Right renal cortex interstitium (tissue), 3 donors: ENCODE measurements at places on chromosomes 2 and 18.

DNA sequence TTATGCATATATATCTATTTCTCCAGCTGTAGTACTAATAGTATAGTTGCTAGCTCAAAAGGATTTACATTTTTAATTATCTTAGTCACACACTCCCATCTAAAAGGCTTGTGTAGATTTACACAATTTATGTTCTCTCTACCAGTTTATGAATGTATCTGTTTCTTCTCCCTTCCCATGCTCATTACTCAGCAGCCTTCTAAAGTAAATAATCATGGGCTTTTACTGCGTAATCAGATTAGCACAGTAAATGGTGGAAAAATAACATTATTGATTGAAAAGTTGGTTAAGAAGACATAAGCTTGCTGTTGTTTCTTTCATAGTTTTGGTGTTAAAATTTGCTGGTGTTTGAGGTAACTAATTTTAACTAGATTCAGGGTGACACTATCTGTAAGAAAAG lies 81.8 kb downstream of the PTPN4 start:
- no peak for DNase-seq

GRCh38 chr18:13233787-13234783 lies 15.5 kb downstream of the LDLRAD4 start:
- DNase-seq = no peak

DNA sequence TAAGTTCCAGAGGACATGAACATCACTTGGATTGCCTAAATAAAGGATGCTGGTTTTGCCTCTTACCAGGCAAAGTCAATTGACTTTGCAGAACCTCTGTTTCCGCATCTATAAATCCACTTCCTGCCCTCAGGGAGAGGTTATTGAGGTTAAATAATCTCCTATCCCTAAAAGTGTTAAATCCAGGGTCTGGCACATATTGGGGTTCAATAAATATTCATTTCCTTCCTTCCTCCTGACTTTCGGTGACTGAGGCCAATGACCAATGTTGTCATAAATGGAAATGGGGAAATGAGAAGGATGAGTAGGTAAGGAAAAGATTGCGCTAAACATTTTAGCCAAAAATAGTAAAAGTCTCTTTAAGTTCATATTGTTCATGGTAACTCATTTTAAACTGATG lies 16.0 kb downstream of the BCL2 start:
- no peak for DNase-seq

GRCh38 chr2:101295895-101296294 lies 12.6 kb downstream of the RNF149 start:
- no peak for DNase-seq

DNA sequence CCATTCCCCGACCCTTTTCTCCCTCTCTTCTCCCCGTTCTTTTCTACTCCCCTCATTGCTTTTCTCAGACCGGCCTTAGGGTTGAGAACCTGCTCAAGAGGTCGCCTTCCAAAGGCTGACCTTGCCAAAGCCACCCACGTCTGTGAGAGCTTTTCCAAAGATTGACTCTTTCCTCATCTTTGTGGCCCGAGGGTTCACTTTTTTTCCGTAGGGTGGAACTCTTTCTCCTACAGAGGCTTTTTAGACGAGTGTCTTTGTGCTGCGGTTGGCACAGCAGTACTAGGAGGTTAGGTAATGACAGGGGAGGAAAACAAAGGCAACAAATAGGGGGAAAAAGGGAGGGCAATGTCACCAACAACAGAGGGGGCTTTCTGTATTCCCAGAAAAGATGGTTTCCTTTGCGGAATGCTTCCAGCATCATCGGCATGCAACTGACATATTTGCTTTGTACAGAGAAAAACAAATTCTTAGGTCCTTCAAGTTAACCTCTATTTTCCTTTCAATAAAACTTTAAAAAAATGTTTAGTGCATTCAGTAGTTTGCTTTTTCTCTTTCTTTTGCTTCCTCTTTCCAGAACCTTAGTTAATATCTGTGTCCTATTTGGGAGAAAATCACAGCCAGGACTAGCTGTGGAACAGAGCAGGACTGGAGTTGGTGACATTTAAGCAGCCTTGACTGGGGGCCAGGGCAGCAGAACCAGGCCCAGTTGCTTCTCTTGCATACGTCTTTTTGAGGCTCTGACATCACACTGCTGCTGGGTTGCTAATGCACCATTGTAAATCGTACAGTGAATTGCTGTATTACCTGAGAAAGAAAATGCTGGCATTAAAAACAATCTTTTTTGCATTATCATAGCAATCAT lies 188.1 kb upstream of the FANCL start:
- peak; percentile 25 for DNase-seq

GRCh38 chr2:95700519-95700918 lies 108.7 kb downstream of the TRIM43 start:
- DNase-seq = no peak

DNA sequence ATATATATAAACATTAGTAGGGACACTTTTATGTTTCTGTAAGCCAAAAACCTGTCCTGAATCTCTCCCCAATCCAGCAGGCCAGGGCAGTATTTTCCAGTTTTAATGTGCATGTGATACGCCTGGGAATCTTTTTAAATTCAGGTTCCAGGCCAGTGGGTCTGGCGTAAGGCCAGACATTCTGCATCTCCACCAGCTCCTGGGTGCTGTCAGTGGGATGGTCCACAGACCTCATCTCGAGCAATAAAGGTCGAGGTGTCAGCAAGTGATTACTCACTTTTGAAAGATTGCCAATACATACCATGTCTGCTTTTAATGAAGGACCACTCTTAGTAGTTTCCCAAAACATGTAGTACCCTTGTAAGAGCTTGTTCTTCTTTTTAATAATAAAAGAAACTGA lies 189.9 kb upstream of the SH3BP4 start:
- no peak for DNase-seq

- no peak for DNase-seq
These were observed 112.0 kb downstream of the TRABD2A start for GRCh38 chr2:84768840-84769239.

GRCh38 chr2:46451131-46451711 lies 28.1 kb upstream of the TMEM247 start:
- no peak for DNase-seq

GRCh38 chr18:12076424-12077140 lies 17.1 kb upstream of the ANKRD62 start:
- no peak for DNase-seq

- DNase-seq = no peak
These were observed 7.2 kb downstream of the PDCD1 start for GRCh38 chr2:241851325-241852115.

GRCh38 chr2:112149194-112149593 lies 11.0 kb downstream of the FBLN7 start:
- DNase-seq = no peak

DNA sequence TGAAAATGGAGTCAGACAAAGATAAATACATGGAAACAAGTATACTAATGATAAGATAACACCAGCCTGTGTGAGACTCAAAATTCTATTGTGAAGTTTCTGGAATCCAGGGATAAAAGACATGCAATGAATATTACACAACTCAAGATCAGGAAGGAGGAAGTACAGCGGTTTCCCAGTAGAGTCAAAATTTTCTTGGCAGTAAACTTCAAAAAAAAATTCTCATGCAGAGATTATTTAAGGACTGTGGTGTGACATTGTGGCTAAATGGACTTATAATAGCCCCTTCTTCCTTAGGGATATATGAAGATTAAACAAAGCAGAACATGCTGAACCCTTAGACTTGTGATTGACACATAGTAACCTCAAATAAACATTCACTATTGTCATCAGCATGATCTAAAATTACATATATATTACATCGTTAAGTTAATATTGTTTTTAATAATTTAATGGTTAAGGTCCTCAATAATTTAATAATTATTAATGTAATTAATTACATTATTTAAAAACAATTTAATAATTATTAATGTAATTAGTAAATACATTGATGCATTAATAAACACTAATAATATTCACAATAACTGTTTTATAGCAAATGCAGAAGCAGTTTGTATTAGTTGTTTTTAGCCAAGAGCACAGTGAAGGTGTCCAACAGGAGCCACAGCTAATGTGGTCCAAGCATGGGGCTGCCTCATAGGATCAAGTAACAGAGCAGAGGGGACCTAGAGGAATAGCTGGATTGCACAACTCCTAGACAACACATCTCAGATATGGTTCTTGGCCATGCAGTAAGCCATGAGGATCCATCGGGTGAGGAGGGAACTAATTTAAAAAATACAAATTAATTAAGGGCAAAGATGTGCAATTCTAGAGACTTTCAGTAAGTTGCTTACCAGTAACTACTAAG lies 77.3 kb downstream of the POLE4 start:
- DNase-seq = no peak

- DNase-seq = no peak
These were observed 440.4 kb upstream of the CDH20 start for GRCh38 chr18:60892855-60893254.

DNA sequence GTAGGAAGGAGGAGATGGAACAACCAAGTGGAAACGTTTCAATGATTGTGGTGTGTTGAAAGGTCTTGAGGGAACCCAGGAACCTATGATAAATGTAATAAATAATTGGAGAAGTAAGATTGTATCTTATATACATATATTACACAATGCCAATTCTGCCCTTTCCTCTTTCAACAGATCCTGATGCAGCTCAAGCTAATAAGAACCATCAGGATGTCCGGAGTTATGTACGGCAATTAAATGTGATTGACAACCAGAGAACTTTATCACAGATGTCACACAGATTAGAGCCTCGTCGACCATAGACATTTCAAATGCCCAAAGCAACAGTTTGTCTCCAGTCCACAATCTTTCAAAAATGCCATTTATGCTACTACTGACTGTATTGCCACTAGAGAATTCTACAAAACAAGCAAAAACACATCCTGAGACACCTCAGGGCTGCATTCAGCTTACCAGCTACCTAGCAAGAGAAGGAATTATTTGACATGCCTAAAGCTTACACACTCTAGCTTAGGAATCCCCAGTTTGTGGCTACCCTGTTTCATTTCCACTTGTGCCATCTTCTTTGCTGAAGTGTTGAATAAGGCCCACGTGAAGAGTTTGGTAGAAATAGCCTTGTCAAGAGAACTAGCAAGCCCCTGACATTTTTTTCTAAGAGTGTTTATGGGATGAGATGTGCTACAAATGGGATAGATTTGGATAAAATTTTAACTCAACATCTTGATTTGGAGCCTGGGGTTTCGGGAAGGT lies 24.0 kb upstream of the MAP3K20 start:
- DNase-seq = no peak

GRCh38 chr2:223082706-223083105 lies 30.7 kb downstream of the KCNE4 start:
- DNase-seq = no peak

DNA sequence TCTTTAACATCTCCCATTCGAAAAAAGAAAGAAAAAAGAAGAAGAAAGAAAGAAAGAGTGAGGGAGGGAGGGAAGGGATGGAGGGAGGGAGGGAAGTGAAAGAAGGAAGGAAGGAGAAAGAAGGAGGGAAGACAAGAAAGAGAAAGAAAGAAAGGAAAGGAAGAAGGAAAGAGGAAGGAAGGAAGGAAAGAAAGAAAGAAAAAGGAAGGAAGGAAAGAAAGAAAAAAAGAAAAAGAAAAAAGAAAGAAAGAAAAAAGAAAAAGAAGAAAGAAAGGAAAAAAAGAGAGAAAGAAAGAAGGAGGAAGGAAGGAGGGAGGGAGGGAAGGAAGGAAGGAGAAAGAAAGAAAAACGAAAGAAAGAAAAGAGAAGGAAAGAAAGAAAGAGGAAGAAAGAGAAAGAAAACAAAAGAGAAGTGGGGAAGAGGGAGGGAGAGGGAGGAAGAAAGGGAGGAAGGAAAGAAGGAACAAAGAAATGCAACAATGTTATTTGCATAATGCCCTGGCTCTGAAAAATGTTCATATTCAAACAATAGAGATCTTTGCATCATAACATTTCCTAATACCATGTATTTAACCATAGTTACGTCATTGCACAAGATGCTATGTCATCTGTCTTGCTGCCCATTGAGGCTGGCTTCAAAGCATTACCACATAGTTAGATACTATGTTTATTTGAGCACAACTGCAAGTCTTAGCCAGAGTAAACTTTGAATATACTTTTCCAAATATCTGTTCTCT lies 550.6 kb downstream of the DSC3 start:
- no peak for DNase-seq

DNA sequence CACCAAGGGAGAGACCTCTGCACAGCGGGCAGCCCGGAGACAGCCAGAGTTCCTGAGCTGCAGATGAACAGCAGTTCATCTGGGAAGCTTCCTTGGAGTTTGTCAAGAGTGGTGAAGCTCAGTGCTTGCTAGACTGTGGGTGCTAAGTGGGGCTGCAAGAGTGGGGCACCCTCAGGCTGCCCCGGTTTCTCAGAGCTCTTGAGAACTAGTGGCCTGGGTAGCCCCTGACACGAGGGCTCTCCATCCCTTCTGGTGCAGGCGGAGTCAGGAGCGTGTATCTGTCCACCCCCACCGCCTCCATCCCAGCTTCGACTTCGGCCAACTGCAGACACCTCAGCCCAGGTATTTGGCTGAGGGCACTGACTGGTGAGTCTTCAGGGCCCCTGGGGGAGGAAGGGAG lies 222.0 kb downstream of the LOXHD1 start:
- DNase-seq = no peak

DNA sequence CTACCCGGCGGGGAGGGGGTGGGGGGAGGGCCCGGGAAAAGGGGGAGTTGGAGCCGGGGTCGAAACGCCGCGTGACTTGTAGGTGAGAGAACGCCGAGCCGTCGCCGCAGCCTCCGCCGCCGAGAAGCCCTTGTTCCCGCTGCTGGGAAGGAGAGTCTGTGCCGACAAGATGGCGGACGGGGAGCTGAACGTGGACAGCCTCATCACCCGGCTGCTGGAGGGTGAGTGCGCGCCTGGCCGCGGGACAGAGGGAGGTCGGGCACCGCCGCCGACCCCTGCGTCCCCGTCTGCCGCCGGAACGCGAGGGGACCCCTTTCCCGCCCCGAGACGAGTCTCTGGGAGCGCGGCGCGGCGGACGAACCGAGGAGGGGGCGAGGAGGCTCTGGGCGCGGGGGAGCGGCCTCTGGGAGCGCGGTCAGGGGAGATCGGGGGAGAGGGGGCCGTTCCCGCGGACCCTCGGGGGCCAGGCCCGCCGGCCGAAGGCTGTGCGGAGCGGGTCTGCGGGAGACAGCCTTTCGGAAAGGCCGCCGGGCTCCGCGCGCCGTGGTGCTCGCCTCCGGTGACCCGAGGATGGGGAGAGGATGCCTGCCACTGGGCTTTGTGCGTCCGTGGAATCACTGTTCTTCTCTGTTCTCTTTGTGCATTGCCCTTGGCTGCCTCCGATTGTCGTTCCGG lies 463 bp downstream of the PPP1CB start:
- no peak for DNase-seq

GRCh38 chr2:27714851-27715291 lies 51.2 kb downstream of the SLC4A1AP start:
- DNase-seq = no peak

DNA sequence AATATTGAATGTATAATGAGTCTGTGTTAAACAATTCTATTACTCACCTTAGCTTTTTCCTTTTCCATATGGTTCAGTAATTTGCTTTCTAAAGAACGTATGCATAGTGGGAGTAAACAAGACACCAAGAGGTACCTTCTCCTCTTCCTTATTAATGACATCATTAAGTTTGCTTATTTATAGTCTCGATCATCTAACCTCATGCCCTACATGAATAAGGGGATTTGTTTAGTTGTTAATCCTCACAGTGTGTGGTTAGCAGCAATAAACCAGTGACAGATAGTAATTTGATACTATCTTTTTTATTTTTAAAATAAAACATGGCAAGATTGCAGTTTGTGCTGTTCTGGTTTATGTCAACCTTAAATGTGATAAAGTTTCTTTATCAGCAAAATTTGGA lies 69.7 kb downstream of the COBLL1 start:
- DNase-seq = no peak

GRCh38 chr2:174759381-174760065 lies 4.7 kb downstream of the CHRNA1 start:
- DNase-seq = no peak
